Left lung (tissue), 14 donors: ENCODE measurements at places on chromosomes 1 and 21.

- no peak for DNase-seq
Observed at GRCh38 chr21:38714039-38714817, 91.5 kb upstream of the ETS2 start.

DNA sequence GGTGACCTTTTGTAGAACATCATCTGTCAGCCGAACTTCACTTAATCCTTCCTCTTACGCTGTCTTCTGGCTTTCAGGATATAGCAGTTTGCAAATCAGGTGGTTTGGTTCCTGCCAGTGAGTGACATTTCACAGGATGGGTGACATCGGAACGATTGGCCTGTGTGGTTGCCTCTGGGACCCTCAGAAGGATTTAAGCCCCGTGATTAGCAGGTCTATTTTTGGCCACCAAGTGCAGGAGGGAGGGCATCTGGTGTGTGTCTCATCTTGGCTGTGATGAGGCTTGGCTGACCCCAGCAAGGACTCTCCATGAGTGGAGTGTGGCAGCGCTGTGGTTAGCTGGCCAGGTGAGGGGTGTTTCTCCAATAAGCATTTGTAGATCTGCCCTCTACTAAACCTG is 407.6 kb upstream of the VAMP3 start:
- no peak for DNase-seq

DNA sequence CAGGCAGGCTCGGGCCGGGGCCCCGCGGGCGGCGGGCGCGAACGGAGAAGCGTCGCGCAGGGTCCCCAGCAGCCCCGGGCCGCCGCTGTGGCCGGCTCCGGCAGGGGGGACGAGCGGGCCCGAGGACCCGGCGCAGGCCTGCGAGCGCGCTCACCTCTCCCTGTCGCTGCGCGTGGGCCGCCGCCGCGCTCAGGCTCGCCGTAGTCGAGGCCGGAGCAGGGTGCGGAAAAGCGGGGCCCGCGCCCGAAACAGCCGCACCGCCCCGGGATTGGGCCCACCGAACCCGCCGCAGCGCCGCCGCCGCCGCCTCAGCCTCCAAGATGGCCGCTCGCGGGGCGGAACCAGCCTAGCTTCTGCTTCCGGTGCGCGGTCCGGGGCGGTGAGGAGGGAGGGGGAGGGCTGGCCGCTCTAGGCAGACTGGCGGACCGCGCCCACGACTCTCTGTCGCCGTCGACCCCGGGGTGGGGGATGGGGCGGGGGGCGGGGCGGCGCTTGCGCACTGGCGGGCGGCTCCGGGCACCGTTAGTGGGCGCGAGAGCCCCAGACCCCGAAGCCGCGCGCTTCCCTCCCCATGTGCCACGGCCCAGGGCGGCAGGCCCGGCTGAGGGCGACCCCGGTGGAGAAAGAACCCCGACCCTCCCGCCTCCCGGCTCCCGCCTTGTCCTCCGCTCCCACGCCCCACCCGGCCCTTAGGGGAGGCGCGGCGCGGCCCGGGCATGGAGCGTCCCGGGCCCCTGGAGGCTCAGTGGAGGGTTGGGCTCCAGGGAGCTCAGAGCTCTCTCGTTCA is at the start of gene UBE2J2:
Gene UBE2J2 (minus strand): TSS at position 343 of the 787 bp plus-strand sequence. CDS start 5,862 bp downstream, outside the sequence.
- peak; percentile 95 for DNase-seq

- DNase-seq: peak; percentile 53
Observed at GRCh38 chr1:2610036-2610959, 22.5 kb downstream of the MMEL1 start.

DNA sequence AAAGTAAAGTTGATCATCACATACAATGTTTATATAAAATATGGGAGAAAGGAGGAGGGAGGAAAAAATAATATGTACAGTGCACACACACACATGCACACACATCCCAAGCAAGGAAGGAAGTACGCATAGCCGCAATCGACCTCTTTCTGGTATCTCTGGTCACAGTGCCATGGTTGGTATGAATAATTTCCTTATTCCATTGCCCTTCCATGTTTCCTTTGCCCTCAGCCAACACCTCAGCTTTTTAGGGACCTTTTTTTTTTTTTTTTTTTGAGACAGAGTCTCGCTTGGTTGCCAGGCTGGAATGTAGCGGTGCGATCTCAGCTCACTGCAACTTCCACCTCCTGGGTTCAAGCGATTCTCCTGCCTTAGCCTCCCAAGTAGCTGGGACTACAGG is 20.6 kb downstream of the CITED4 start:
- no peak for DNase-seq

- DNase-seq: no peak
Observed at GRCh38 chr1:22117851-22118250, 25.0 kb downstream of the WNT4 start.

- no peak for DNase-seq
Observed at GRCh38 chr1:111988743-111989453, 570 bp downstream of the KCND3 start.

GRCh38 chr1:154304664-154305337 is 16.1 kb upstream of the AQP10 start:
- DNase-seq: no peak

- no peak for DNase-seq
Observed at GRCh38 chr1:231636157-231636556, 9.6 kb downstream of the DISC1 start.

- DNase-seq: no peak
Observed at GRCh38 chr1:62826901-62827300, 43.0 kb downstream of the ATG4C start.

DNA sequence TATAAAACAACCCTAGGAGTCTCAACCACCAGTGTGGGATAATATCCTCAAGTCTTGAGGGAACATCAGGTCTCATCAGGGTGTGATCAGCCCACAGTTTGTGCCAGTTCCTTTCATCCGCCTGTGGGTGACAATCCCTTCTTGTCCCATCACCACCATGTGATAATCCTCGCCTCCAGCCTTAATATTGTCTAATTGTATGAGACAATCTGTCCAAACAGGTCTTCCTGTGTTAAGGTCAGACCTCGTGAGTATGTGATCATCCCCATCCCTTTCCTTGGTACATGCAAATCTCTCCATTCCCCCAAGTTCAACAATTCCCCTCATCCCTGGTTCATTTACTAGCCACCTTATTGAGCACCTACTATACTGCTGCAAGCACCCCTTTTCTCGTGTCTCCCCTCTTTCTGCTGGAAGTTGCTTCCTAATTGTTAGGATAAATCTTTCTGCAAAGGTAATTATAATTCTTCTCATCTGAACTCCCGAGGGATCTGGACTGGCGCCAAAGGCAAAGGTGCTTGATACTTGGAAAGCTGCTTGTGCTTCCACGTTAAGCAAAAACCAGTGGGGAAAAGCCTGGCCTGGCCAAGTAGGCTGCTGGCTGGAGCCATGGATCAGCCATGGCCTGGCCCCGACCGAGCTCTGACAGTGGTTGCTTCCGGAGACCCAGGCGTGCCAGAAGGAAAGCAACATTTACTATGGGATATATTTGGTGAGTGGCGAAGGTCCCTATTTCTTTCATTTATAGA is 92.5 kb downstream of the RNF220 start:
- DNase-seq: no peak

DNA sequence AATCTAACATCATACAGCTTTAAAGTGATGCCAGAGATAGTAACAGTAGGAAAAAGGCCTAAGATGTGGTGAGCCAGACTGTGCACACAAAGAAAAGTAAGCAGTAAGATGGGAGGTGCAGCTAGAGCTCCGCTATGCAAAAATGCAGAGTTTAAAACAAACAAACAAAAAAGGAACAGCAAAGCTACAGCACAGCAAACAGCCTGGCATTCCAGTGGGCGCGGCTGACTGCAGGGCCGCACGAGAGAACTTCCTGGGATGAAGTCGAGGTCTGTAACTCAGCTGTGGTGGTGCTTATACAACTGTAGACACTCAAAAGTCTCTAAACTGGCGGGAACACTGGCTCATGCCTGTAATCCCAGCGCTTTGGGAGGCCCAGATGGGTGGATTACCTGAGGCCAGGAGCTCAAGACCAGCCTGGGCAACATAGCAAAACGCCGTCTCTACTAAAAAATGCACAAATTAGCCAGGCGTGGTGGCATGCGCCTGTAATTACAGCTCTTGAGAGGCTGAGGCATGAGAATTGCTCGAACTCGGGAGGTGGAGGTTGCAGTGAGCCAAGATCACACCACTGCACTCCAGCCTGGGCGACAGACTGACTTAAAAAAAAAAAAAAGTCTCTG is 30.1 kb downstream of the PRDM15 start:
- DNase-seq: peak; percentile 32

DNA sequence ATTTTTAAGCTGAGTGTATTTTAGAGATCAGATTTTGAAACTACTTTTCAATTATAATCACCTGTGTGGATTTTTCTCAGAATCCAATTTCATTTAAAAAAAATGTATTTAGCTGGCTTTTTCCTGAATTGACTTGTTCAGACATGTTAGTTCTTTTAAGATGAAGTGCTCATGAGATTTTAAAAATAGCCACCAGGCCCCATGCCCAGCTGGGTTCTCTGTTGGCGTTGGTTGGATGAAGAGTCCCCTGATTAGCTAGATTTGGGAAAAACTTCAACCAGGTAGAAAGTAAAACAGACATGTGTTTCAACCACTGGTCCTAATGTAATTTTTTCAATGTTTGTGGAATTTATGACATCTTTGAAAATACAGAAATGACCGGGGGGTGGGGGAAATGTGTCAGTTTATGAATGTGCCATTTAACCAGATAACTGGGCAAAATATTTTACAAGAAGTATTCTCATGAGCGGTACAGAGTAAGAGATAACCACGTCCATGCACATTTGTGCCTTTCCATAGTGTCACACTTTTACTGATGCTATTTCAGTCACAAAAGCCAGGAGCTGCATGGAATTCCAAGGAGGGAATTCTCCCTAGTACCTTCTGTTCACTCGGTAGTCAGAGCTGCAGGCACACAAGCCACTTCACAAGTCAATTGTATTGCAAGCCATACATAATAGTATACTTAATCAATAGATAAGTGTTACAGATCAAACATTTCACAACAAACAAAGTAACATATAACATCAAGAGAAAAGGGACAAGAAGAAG is 51.1 kb downstream of the KCNK1 start:
- no peak for DNase-seq

- no peak for DNase-seq
Observed at GRCh38 chr1:110879758-110880606, 7.0 kb downstream of the CD53 start.

- no peak for DNase-seq
Observed at GRCh38 chr1:101739826-101740330, 256.8 kb downstream of the OLFM3 start.

DNA sequence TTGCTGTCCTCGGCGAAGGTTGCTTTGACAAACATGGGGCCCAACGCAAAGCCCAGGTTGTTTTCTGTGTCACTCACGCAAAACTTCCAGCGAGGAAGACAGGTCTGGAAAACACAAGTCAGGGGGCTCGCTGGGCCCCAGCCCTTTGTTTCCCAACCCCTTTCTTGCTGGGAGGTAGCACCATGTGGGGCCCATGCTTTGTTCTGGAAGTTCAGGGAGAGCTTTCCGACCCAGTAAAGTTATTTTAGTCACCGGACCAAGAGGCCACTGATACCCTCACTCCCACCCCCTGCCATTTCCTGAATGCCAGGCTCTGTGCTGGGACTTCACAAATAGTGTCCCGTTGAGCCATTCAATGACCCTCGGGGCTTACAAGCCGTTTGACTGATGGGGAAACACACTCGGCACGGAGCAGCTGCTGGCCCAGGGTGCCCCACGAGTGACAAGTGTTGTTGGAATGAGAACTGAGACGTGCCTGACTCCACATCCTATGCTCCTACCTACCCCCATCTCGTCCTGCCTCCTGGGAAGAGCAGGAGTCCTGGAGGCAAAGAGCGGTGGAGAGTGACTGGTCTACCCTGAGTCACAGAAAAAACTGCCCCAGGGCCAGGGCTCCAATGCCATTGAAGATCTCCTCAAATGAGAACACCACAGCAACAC is 52.0 kb downstream of the ECE1 start:
- no peak for DNase-seq

GRCh38 chr1:175481126-175482070 is 262.0 kb downstream of the TNR start:
- no peak for DNase-seq

GRCh38 chr21:32214654-32215305 is 64.1 kb downstream of the MIS18A start:
- no peak for DNase-seq

- DNase-seq: no peak
Observed at GRCh38 chr1:208562151-208562960, 318.2 kb upstream of the PLXNA2 start.

- no peak for DNase-seq
Observed at GRCh38 chr1:2946291-2946690, 75.0 kb upstream of the ACTRT2 start.

DNA sequence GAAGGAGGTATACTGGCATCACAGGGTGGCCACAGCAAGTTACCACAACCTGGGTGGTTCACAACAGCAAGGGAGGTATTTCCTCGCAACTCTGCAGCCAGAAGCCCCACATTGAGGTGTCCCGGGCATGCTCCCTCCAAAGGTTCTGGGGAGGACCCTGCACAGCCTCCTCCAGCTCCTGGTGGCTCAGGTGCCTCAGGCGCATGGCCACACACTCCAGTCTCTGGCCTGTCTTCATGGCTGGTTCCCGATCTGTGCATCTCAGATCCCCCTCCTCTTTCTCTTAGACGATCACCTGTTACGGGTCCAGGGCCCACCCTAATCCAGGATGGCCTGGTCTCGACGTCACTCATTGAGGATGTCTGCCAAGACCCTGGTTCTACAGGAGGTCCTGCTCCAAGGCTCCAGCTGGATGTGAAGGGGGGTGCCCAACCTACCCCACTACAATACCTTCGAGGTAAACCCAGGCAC is 6.7 kb upstream of the ARF1 start:
- no peak for DNase-seq

- no peak for DNase-seq
Observed at GRCh38 chr1:174957829-174958228, 41.9 kb upstream of the CACYBP start.

DNA sequence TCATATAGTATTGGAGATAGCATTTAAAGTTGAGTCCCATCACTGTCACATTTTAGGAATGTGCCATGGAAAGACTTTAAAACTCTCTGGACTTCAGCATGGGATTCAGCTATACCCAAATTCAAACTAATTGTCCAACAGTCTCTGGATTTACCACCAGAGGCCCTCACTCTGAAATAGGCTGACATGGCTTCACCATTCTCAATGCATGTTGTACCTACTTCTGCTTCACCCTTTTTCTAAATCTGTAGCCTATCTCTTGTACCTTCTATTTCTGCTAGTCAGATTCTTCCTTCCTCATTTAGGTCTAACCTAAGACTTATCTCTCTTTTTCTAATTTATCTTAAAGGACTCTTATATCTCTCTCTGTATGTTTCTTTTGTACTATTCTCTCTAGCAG is 512.7 kb upstream of the ZRANB2 start:
- DNase-seq: no peak

- no peak for DNase-seq
Observed at GRCh38 chr1:97427371-97427770, 493.5 kb downstream of the DPYD start.

- DNase-seq: peak; percentile 93
Observed at GRCh38 chr1:6489799-6490180, 1.7 kb downstream of the PLEKHG5 start.

DNA sequence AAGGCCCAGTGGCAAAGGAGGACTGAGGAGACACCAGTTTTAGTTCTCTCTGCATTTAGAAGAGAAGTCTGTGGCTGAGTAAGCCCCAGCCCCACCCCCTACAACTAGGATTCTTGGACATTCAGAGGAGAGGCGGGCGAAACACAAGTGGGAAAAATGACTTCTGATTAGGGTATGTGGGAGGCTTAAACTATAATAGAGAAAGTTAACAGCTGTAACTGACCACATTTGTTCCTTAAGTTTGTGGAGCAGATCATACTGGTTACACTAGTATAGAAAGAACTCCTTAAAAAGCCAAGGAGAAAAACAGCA is 11.2 kb upstream of the TRIM33 start:
- DNase-seq: no peak
